Activated CD8-positive, alpha-beta memory T cell treated with anti-CD3 and anti-CD28 coated beads, Interleukin-2, amount 50 U/mL, for 4 hours (primary cell): ENCODE measurements at places on chromosomes 12 and 14.

GRCh38 chr12:1041478-1041877 is 50.5 kb downstream of the ERC1 start:
- no peak for DNase-seq

DNA sequence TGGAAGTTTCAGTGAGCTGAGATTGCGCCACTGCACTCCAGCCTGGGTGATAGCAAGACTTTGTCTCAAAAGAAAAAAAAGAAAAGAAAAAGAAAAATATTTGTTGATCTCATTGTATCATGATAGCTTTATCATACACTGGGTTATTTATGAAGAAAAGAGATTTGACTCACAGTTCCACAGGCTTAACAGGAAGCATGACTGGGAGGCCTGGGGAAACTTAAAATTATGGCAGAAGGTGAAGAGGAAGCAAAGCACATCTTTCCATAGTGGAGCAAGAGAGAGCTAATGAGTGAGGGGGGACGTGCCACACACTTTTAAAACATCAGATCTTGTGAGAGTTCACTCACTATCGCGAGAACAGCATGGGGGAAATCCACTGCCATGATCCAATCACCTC is 72.7 kb upstream of the FUT8 start:
- DNase-seq: no peak

DNA sequence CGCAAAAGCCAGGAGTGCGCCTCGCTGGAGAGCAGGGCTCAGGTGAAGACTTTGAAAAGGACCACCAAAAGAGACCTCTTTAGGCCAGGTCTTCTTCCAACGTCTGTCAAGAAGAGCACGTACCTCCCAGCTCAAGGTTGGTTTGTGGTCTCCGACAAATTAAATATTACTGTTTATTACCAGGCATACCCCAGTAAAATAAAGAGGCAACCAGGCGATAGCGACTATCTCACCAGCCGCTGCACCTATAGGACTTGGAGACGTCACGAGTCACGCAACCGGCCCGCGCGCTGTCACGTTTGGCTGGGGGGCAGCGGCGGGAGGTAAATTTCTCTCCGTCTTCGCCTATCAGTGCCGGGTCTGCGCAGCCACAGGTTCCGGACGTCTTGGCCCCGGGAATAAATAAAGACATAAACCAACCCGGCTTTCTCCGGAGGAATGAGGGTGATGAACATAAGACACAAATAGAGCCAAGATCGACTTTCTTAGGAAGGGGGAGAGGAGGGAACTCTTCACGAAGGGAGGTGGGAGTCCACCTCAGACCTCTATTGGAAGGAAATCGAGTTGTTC is 2.0 kb upstream of the TBX5 start:
- DNase-seq: no peak

DNA sequence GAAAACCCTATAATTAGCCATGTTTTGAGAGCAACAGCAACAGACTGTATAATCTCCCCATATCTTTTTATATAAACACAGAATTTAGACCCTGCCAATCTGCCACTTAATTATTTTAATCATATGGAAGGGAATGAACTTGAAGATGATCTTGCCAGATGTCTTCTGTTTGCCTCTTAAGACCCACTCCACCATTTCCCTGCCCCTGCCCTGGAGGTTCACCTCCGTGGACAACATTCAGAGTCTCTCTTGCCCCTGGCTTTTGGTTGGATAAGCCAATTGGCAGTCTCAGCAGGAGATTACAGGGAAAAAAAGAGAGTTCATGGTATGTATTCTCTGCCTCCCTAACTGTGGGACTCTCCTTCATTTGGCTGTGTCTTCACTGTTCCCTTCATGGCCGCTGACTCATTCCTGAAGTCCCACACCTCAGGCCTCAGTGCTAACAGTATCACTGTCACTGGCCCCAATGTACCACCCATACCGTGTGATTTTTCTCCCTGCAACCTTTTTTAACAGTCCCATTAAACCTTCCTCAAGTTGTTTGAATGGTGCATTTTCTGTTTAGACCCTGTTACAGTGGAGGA is 184.8 kb downstream of the PIK3C2G start:
- DNase-seq: no peak

DNA sequence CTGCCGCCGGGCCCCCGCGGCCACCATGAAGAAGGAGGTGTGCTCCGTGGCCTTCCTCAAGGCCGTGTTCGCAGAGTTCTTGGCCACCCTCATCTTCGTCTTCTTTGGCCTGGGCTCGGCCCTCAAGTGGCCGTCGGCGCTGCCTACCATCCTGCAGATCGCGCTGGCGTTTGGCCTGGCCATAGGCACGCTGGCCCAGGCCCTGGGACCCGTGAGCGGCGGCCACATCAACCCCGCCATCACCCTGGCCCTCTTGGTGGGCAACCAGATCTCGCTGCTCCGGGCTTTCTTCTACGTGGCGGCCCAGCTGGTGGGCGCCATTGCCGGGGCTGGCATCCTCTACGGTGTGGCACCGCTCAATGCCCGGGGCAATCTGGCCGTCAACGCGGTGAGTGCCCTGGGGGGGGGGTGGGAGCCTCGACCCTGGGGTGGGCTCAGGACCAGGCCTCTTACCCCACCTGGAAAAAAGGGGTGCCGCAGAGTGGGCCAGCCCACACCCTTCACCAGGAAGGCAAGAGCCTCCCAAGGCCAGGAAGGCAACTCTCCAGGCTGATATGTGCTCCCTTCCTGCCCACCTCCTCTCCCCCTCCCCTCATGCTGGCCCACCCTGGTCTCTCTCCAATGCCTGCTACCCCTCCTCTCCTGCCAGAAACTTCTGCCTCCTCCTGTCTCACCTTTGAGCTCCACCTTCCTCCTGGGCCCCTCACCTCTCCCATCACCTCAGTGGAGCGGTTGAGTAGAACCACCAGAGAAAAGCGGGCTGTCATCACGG is 507 bp downstream of the AQP5 start:
- DNase-seq: no peak

GRCh38 chr12:51873251-51873994 is 14.5 kb upstream of the ANKRD33 start:
- DNase-seq: no peak

DNA sequence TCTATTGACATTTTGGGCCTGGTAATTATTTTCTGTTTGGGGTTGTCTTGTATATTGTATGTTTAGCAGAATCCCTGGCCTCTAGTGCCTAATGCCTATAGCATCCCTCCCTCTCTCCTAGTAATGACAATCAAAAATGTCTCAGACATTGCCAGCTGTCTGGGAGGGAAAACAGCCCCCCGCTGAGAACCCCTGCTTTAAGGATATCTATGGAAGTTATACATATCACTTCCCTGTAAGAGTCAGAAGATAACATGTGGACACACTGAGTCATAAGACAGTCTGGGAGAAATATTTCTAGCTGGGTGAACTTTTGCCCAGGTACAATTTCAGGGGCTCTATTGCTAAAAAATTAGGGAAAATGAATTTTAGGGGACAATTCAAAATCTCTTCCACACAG is 255.0 kb downstream of the PAWR start:
- DNase-seq: no peak

- DNase-seq: no peak
Observed at GRCh38 chr14:96920023-96920422, 122.8 kb downstream of the VRK1 start.

DNA sequence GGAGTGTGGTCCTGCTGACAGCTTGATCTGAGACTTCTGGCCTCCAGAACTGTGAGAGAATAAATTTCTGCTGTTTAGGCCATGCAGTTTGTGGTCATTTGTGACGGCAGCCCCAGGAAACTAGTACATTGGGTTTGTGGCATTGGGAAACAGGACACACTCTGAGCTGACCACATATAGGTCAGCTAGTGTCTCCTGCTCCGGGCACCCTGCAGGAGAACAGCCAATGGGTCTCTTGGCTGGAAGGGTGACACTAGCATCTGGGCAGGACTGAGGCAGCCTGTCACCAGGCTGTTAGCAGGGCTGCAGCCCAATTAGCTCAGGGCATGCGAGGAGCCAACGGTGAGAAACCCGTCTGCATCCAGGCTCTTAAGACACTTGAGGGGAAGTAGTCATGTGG is 83.2 kb downstream of the PITPNM2 start:
- DNase-seq: no peak

DNA sequence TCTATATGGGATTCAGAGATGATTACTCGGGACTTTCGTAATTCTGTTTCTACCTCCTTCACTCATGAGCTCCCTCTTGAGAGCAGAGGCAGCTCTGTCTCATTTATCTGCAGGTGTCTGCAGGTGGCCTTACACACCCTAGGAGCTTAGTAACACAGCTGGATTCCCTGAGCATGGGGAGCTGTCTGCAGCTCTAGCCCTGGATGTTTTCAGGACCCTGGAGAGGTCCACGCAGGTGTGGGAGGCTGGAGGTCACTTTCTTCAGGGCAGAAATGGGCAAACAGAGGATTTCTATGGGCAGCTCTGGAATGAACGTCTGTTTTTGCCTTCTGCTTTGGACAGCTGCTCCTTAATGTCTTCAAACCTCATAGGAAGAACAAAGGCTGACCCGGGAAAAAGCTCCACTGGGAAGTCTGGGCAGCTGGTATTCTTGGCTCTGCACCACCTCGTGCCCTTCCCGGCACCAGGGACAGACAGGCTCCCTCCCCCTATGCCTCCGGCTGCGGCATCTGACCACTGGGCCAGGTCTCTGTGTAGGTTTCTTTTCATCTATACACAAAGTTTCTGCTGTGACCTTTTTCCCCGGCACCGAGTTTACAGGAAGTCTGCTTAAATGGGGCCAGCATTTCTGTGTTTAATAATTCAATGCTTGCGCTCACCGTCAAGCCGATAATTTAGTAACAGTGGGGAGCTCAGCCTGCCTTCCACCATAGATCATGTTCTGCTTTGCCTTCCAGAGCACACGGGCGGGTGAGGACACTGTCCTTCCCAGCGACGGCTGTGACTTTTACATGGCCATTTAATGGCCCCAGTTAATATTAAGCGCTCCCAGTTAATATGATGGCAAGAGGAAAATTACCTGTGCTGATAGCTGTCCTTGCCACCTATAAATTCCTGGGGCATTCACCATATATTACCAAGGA is 320.2 kb upstream of the SFSWAP start:
- no peak for DNase-seq

GRCh38 chr12:107079172-107080011 is 14.0 kb downstream of the CRY1 start:
- no peak for DNase-seq

GRCh38 chr12:123094349-123095077 is 56.4 kb downstream of the PITPNM2 start:
- no peak for DNase-seq

- no peak for DNase-seq
Observed at GRCh38 chr14:56040121-56040520, 78.1 kb upstream of the PELI2 start.

GRCh38 chr12:19752712-19753111 is 313.4 kb downstream of the AEBP2 start:
- DNase-seq: no peak

DNA sequence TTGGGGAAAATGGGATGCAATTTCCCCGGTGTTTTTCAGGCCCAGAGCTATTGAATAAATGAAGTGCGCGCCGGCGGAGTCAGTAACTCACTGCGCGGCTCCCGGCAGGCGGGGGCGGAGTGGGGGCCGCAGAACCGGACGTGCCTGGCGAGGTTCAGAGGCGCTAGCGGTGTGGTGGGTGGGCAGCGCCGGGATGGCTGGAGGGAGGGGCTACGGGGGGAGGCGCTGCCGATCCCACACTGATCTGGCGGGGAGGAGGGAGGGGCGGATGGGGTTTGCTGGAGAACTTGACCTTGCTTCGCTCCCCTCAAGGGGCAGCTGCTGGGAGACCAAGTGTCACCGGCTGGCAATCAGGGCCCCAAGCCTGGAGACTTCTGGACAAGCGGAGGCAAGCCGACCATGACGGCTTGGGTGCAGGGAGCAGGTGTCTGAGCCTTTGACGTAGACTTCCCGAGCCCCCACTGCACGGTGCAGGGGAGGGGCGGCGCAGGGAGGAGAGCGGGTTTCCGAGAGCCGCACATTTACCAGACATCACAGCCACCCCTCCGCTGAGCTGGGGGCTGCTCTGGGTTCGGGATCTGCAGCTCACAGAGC is 174.1 kb upstream of the RTL1 start:
- no peak for DNase-seq

DNA sequence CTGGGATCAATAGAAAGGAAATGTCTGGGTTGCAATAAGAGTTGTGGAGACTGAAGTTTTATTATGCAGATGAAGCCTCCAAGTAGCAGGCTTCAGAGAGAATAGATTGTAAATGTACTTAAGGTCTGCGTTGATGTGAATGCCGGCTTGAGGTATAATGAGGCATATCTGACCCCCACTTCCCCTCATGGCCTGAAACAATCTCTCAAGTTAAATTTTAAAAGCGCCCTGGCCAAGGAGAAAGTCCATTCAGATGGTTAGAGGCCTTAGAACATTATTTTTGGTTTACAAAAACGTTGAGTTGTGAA is 28.3 kb upstream of the HIGD1C start:
- no peak for DNase-seq

GRCh38 chr12:64895526-64895925 is 71.1 kb downstream of the TBC1D30 start:
- no peak for DNase-seq

- peak; percentile 87 for DNase-seq
Observed at GRCh38 chr12:124906606-124907261, 7.7 kb downstream of the UBC start.

GRCh38 chr14:92686900-92687427 is 61.5 kb downstream of the LGMN start:
- DNase-seq: peak; percentile 75

- DNase-seq: no peak
Observed at GRCh38 chr12:43898474-43898873, 62.6 kb downstream of the TMEM117 start.

DNA sequence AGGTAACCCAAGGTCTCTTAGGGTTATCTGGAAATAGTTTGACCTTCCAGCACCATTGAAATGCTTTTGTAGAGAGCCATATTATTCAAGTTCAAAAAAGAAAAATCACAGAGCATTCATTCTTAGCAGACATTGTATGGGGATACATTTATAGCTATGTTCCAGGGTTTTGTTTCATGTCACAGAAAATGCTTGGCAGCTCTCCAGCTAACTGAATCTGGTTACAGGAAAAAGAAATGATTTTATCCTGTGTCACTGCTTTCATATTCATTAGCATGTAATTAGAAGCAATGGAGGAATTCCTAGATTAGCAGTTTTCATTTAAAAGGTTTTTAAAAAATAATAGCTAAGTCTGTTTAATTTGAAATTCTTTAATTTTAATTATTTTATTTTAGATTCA is 78.9 kb downstream of the SNAPC1 start:
- no peak for DNase-seq
